ENCODE measurements at places on chromosomes 6 and 20.

GRCh38 chr6:79650950-79651349 is 19.8 kb downstream of the SH3BGRL2 start:
- DNase-seq = no peak

GRCh38 chr6:128358244-128358776 is 162.1 kb downstream of the PTPRK start:
- DNase-seq = no peak

DNA sequence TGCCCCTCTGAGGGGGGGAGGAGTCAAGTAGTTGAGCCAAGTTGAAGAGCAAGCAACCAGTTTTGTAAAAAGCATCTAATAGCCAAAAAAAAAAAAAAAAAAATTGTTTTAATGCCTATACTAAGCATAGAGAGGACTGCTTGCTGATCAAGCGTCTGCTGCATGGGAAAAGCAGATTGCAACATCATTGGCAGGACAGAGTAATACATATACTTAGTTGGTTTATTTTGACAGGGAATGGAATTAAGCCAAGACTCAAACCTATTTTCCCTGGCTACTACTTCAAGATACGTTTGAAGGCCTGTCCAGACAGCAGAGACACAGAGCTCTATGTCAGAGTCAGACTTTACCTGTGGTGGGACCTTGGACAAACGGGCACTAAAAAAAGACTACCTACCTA is 120.5 kb downstream of the RTN4IP1 start:
- DNase-seq = no peak

- no peak for DNase-seq
Observed at GRCh38 chr20:41068806-41069205, 40.2 kb downstream of the TOP1 start.

GRCh38 chr6:34589691-34590090 is 33.6 kb upstream of the SPDEF start:
- DNase-seq = no peak

- DNase-seq = no peak
Observed at GRCh38 chr20:49770634-49771033, 42.0 kb upstream of the SLC9A8 start.

DNA sequence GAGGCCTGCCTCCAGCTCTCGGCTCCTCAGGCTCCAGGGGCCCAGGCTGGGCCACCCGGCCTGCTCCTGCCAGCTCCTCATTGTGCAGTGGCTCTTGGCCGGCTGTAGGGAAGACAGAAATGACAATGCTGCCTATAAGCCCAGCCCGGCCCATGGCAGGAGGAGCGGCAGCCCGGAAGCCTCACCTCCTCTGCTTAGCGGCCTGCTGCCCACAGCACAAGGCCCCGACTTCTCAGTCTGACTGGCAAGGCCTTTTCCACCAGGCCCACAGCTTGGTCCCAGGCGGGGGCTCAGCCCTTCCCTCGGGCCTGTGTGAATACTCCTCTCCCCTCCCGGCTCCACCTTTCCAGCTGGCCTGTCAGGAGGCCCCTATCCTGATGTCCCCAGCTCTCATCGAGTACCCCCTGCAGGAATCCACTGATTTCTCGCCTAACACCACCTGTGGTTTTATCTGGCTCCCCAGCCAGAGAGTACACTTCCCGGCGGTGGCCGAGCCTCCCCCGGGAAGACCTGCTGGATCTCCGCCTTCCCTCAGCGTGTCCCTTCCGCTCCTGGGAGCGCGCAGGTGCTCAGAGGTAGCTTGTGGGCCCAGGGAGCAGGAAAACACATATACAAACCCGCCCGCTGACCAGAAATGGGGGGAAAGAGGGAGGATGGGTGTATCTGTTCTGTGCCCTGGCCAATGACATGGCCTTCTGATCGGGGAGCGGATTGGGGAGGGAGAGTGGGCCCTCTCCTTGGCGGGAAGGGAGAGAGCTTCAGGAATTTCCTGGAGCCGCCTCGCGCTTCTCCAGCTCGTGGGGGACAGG is 963 bp downstream of the DDRGK1 start:
- no peak for DNase-seq

DNA sequence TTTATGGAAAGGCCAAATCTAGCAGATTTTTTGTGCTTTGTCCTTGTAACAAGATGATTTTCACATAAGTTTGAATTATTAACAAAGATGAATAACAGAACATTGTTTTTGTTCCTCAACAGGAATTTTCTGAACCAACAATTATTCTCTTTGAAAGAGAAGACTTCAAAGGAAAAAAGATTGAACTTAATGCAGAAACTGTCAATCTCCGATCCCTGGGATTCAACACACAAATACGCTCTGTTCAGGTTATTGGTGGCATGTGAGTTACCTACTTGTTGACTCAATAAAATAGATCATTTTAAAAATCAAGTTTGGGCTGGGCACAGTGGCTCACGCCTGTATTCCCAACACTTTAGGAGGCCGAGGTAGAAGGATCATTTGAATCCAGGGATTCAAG is 70.9 kb downstream of the RTN4IP1 start:
- no peak for DNase-seq

- no peak for DNase-seq
Observed at GRCh38 chr20:45867819-45868176, 10.4 kb downstream of the ZSWIM3 start.

DNA sequence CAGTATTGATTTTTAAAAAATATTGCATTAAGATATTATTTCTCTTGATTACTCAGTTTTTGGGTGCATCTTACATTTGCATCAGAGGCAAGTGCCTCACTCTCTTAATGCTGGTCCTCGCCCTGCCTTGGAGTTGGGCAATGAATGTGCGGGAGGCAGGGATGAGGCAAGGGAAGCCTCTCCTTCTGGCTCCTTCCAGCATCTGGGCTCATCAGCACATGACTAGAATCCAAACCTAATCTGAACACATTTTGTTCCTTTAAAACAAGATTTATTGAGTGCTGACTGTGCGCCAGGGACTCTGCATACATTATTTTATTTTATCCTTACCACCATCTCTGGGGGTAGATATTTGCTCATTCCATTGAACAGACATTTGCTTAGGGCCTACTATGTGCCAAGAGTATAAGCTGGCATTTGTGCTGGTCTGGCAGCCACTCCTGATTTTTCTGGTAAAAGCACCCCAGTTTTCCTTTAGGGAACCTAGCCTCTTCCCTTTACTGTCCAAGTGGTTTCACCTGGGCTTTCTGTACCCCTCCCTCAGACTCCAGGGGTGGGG is 71.9 kb upstream of the ZNFX1 start:
- no peak for DNase-seq

DNA sequence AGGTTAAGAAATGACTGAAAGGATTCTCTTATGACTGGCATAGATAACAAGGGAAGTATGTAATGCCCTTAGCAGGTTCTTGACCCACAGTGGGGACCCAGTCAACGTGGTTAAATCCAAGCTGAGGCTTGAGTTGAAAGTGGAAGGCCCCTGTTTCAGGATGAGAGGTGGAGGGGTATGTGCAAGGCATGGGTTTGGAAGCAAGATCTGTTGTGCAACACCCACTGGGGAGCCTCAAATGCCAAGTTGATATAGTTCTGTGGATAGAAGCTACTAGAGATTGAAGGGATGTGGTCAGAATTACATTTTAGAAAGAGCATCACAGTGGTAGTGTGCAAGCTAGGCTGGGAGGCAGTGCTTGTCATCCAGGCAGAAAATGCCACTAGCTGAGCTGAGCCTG is 5.1 kb downstream of the PABPC1L start:
- no peak for DNase-seq

- DNase-seq = no peak
Observed at GRCh38 chr20:46089167-46089416, 670 bp downstream of the NCOA5 start.

DNA sequence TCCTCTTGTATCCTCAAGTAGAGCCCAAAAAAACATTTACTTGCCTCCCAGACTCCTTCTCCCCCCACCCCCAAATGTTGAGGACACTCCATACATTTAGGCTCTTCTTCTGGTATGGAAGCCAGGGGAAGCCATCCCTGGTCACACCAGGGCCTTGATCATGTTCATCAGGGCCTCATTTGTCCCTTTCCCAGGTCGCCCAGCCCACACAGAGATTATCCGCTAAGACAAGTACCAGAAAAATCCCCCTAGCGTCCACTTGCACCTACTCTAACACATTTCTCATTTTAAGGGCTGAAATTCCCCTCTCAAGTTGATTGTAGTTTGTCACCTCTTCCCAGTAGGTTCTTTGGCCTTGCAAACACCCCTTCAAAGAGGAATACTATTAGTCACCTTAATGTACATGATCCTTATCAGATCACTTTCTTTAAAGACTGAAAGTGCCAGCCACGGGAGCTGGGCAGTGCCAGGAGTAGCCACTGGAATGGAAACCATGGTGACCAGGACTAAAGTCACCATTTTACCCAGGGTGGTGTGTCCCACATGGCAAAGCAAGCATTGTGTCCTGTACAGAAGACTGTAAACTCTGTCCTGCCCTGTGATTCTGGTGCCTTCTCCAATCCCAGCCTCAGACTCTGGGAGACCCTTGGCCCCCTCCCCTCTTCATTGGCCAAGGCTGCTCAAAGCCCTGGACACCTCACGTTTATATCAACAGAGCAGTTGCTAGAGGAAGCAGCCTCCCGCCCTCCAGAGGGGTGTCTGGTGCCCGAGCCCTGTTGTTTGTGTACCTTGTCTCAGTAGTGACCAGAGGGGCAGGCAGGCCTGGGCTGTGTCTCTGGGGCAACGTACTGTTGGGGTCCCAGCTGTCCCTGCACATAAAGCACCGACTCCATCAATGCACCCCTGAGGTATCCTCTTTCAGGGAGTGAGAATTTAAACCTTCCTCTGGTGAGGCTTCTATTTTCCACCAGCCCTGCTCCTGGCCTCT is 5.0 kb upstream of the APOBEC2 start:
- DNase-seq = no peak

GRCh38 chr6:163427498-163428254 is 13.2 kb downstream of the QKI start:
- no peak for DNase-seq

DNA sequence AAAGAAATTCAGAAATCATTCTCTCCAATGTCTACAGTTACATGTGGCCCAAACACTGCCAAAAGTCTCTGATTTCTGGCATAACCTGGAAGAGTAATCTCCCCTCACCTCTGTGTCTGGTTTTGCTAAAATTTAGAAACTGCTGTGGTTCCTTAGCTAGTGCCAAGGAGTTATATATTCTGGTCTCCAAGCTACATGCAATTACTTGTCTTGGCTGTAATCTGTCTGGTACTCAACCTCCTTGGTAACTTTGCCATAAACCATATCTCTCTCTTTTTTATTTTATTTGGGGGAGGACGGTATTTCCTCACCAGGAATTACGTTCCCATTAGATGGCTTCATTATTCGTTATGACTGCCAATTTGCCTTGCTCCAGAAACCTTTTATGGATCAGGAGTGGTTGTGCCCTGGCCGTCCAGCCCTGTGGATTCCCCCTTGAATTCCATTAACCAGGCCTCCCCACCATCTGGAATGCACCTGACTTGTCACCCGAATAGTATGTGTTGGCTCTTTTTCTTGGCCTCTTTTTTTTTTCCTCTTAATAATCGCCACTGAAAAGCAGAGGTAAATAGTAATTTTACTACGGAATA is 400.0 kb downstream of the CD83 start:
- DNase-seq = no peak

- peak; percentile 64 for DNase-seq
Observed at GRCh38 chr6:3456898-3457709, at the start of gene SLC22A23. Gene SLC22A23 (minus strand): TSS chr6:3457050. CDS start chr6:3456559, 491 bp downstream.

DNA sequence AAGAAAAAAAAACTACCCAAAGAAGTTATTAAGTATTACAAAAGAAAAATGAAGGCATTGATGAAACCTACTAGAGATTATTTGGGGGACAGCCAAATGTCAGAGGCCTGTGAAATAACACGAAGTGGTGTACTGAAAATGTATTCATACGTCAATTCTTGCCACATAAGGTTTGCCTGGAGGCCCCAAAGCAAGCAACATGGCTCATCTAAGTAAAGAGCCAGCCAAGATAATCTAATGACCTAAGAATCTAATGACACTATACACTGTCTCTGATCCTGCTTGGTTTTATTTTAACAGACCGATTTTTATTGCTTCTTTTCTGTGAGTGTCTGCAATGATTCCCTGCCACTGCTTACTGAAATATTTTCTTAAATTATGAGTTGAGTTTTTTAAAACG is 34.7 kb downstream of the FILIP1 start:
- no peak for DNase-seq

- DNase-seq = no peak
Observed at GRCh38 chr6:40963019-40963418, 76.0 kb downstream of the UNC5CL start.

- DNase-seq = no peak
Observed at GRCh38 chr6:5115168-5115567, 30.0 kb downstream of the PPP1R3G start.

- no peak for DNase-seq
Observed at GRCh38 chr6:151073146-151073545, 166.6 kb upstream of the AKAP12 start.

DNA sequence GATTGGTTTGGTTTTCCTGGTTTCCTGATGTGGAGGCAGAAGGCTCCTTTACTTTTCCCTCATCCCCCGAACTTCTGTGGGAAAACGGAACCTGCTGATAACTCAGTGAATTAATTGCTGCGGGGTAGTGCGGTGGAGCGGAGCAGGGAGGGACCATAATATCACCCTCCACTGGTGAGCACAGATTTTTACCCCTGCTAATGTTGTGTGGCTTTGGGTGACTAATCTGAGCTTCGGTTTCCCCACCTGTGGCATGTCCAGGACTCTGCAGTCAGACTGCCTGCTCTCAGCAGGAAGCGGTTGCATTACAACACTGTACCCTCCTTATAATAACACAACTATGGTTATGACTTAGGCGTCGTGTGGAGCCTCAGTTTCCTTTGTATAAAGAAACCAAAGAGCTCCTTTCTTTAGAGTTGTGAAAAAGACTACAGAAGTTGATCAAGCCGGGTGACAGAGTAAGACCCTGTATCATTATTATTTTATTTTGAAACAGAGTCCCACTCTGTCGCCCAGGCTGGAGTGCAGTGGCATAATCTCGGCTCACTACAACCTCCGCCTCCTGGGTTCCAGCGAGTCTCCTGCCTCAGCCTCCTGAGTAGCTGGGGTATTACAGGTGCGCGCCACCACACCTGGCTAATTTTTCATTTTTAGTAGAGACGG is 2.2 kb upstream of the ID1 start:
- DNase-seq = peak; percentile 35

DNA sequence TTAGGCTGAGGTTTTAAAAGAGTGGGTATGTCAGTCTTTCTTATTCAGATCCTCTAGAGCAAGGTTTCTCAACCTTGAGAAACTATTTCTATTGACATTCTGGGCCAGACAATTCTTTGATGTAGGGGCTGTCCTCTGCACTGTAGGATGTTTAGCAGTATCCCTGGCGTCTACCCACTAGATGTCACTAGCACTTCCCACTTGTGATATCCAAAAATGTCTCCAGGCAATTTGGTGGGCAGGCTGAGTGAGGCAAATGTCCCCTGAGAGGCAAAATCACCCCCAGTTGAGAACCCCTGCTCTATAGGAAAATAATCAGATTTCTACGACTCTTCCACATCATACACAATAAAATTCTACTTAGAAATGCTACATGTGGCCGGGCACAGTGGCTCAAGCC is 7.7 kb upstream of the ZKSCAN8 start:
- DNase-seq = no peak

DNA sequence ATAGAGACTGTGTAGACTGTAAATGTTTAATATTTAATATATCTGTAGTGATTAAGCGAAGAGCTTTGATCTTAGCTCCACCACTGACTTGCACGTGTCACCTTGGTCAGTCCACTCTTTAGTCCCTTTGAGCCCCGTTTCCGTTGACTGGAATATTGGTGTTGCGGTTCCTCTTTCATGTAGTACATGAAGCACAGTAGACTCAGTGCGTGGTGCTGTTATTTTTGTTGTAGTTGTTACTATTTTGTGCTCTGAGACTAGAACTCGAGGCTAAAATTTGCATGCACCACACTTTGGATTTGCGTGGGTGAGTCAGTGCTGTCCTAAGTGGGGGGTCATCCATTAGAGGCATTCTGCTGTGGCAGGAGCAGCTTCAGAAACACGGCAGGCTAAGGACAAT is 291.4 kb downstream of the QKI start:
- DNase-seq = no peak
